ENCODE measurements at places on chromosomes 5 and 9.

GRCh38 chr5:160116991-160117390, 2.3 kb downstream of the PWWP2A start:
- no peak for DNase-seq

GRCh38 chr5:134099939-134100282, 14.6 kb upstream of the TCF7 start:
- DNase-seq = no peak

- no peak for DNase-seq
These were observed 19.3 kb upstream of the ORM1 start for GRCh38 chr9:114303571-114303970.

DNA sequence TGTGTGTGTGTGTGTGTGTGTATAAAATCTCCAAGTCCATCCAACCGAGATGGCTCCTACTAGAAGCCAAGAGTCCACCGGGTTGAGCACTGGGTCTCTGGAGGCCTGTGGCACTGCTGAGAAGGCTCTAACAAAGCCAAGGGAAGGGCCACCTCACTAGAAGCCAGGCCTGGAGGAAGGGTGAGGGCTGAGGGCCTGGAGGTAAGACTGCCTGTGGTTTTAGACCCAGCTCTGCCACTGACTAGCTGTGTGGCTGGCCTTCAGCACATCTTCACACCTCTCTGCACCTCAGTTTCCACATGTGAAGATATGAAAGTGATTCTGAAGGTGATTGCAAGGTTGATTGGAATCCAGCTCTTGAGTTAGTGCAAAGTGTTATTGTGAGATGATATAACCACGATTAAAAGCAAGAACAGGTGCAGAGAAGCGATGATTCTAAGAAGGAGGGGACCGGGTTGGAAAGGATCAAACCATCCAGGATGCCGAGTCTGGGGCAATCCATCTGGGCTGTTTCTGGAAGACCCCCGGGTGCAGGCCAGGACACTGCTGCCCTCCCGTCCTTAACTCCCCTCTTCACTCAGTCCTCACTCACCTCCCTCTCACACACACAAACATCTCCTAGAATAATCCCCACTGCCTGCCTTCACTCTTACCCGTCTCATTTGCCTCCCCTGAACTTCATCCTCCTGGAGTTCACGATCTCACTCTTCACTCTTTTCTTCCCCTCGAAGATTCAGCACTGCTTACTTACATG, 2.3 kb downstream of the IL4 start:
- DNase-seq = no peak
